HCT116 (cell line): ENCODE measurements at places on chromosomes 5 and 9. TPM values are rescaled to one million over a fixed set of nuclear protein-coding genes. Genes with fewer than 3 reads are reported as not detected.

Gene BSPRY
- 22.7 TPM for total RNA-seq

Gene EQTN
- not detected for total RNA-seq

Gene IFNA21
- not detected for total RNA-seq

Gene STK32A
- 1.2 TPM for total RNA-seq

DNA sequence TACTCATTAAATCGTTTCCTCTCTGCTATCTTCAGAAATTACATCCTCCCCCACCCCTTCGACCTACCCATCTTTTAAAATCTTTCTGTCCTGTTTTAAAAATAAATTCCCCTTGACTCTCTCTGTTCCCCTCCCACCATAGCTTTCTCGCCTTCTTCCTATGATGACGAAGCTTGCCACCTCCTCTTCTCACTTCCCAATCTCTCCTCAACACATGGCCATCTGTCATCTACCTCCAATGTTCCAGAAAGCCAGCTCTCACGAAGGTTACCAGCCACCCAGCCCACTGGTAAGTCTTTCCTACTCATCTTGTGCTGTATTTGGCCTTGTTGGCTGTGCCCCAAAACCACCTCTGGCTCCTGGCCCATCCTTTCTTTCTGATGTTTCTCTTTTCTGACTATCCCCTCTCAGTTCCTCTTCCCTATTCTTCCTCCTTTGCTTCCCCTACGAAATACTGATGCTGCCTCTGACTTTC is 346.3 kb downstream of the ENC1 start:
- no peak for DNase-seq
- H3K27ac ChIP-seq = no peak overlapping the region
- H3K4me3 ChIP-seq = no peak overlapping the region
- no peaks in the 10 kb centered on the region for H3K4me1 ChIP-seq
- H3K27me3 ChIP-seq = no peaks in the 10 kb centered on the region

- no peaks in the 10 kb centered on the region for H3K27me3 ChIP-seq
- 0 out of 2 replicates have a peak, but pooled peaks cover 2% of the 10 kb centered on the region for H3K4me1 ChIP-seq
- no peak overlapping the region for H3K4me3 ChIP-seq
- H3K27ac ChIP-seq = no peak overlapping the region
Measured at GRCh38 chr9:105138306-105138801, 106.1 kb upstream of the SLC44A1 start.

- no peak overlapping the region for H3K27ac ChIP-seq
- no peak overlapping the region for H3K4me3 ChIP-seq
- H3K27me3 ChIP-seq = no peaks in the 10 kb centered on the region
Measured at GRCh38 chr5:44993286-44993685, 184.5 kb downstream of the MRPS30 start.
